ENCODE measurements at places on chromosomes 5 and 9.

GRCh38 chr9:136220017-136220729 is 15.2 kb upstream of the LHX3 start:
- DNase-seq = peak; percentile 38

DNA sequence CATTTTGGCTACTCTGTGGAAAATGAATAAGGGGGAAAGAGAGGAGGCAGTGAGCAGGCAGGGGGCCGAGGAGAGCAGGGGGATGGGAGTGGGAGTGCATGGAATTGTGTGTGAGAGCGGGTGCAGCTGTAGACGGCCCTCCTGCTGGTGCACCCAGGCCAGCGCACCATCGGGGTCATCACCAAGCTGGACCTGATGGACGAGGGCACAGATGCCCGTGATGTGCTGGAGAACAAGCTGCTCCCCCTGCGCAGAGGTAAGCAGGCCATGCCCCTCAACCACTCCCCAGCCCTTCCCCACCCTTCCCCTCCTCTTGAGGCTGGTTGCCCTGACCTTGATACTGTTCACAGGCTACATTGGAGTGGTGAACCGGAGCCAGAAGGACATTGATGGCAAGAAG is 16.7 kb downstream of the DNM1 start:
- DNase-seq = no peak

DNA sequence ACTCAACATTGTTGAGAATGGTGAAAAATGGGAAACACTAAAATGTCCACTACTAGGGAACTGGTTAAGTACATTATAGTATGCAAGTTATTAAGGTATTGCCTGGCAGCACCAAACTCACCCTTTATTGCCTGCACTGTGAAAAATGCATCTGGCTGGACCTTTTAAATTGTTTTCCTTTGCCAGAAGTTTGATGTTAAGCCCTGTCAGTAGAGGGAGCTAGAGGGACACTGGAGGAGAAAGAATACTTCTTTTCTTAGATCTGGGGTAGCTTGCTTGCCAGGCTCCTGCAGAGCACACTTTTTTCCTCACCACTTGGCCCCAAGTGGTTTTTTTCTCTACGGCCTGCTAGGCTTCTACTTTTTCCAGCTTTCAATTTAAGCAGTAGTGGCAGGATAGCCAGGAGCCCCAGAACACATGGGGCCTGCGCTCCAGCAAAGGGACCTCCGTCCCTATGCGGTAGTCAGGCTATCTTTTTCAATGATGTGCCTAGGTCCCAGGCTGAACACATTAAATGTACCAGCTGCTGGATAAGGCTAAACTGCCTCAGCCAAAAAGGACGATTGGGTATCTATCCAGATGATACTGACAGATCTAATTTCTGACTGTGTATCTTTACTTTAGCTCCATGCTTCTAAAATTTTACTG is 8.0 kb upstream of the HABP4 start:
- no peak for DNase-seq

DNA sequence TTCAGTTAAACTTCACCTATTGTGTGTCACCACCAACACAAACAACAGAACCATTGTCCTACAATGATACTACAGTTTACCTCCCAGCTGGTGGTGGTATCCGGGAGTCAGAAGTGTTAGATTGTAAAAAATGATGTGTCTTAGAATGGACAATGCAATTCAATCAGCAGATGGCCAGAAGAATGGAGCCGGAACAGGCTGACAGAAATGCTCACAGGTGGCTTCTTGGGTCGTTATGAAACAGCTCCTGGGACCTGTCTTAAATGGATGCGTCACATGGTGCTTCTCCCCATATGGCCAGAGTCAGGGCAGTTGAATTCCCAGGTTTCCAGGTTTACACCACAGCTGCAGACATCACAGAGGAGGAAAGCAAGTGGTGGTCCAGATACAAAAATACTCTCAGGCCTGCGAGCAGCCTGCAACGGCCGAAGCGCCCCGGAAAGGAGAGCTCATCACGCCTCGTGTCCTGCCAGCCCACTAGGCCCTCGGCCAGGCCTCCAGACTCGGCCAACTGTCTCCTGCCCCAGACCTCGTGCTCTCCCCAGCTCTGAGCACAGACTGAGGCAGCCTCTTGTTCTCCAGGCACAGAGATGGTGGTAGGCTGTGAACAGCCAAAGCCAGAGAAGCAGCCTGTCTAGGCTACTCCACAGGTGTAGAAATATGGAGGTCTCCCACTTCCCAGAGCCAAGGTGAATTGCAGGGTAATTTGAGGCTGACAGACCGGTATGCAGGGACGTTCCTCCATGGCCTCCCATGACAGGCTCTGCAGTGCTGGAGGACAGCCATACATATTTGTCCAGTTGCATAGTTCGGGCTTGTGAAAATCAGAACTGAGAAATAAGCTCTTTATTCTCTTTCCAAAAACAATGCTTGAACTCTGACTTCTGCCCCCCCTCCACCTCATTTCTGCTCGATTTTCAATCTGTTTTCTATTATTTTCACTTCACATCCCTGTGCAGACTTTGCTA is 98.5 kb upstream of the SPATA31C2 start:
- DNase-seq = no peak

- no peak for DNase-seq
Measured at GRCh38 chr9:16575986-16576245, 294.6 kb downstream of the BNC2 start.

GRCh38 chr9:5326893-5327548 is 12.7 kb downstream of the RLN1 start:
- no peak for DNase-seq

- no peak for DNase-seq
Measured at GRCh38 chr5:104128348-104128747, 565.8 kb upstream of the NUDT12 start.

GRCh38 chr5:22643356-22643755 is 209.8 kb downstream of the CDH12 start:
- DNase-seq = no peak

DNA sequence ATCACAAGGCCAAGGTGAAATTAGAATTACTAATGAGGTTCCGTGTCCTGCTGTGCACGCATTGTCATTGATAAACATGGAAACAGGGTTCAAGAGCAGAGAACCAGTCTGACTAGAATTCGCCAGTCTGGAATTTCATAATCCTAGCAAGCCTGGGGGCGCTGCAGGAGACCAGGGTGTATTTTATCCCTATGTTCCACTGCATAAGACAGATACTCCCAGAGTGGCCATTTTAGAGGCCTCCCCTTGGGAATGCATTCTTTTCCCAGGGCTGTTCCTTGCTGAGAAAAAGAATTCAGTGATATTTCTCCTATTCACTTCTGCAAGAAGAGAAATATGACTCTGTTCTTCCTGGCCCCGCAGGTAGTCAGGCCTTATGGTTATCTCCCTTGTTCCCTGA is 1387.7 kb downstream of the MAT2B start:
- DNase-seq = no peak

- DNase-seq = no peak
Measured at GRCh38 chr9:95978106-95978505, 102.6 kb downstream of the ERCC6L2 start.

- no peak for DNase-seq
Measured at GRCh38 chr5:11302663-11303062, 541.6 kb upstream of the DAP start.

DNA sequence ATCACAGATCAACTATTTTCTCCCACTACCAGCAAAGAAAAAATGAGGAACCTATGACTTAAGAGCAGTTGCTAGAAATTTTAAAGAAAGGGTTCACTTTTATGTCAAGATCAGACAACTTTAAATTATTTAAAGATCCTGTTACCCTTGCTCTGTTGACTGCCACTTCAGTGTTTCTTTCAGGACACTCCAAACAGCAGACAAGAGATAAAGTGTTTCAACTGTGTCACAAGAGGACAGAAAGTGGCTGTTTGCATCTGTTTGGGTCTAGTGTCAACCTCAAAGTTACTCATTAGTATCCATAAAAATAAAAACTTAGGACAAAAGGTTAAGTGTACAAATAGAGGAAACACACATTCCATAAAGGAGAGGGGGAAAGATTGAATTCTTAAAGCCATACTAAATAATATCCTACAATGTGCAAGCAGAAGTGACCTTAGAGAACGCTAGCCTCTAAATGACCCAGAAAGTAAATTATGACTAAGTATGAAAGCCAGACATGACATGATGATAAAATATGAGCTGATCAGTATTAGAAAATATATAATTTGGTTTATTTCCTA is 24.9 kb downstream of the HMGCS1 start:
- DNase-seq = no peak

DNA sequence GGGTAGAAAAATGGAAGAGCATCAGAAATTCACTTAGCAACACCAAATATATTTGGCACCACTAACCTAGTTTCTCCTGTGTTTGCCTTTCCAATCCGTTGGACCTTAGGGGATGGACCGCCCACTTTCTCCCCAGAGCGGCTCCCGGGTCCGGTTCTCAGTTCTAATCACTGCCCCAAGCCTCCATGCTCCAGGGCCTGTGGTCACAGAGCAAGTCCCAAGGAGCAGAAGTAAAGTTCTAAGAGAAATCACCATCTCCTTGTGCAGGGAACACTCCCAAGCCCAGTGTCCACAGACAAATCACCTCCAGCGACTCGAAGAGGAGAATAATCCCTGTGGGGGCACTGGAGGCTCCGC is 728 bp upstream of the SLC1A1 start:
- no peak for DNase-seq

DNA sequence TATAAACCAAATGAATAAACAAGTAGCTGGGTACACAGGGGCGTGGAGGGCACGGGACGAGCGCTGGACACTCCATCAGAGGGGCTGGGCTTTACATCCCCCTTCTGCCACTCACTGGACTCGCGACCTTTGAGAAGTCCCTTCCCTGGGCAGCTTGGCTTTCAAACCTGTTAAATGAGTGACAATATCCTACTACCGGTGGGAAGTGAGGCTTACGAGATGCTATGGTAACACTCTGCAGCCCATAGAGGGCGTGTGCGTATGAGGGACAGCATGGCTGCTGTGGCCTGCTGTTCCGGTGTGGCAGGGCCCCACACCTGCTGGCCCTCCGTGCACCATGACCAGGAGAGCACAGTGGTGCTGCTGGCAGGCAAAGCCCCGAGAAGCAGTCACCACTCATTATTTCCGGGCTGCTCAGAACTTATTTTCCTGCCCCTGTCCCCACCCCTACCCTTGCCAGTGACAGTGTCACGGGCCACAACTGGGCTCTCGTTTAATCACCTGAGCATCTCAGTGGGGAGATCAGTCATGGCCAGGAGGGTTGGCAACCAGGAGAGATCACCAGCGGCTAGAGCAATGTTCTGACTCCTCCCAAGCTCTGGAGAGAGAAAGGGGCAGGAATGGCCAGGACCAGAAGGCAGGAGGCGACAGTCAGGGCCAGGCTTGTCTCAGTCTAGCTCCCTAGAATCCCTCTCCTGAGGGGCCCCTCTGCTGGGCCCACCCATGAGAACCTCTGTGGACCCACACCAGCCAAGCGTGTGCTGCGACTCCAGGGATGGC is 10.5 kb downstream of the CLTB start:
- no peak for DNase-seq

DNA sequence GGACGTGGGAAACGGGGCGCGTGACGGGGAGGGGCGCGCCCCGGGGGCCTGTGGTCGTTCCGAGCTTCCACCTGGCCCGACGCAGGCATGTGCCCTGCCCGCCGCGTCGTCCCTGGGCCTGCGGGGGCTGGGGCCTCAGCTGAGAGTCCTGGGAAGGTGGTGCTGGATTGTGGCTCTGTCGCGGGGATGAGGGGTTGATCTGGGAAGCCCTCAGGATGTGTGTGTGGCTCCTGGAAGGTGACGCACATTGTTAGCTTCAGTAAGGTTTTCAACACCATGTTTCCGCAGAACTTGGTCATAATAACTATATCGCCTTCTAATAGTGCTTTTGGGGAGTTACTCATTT is 589.1 kb downstream of the MTRR start:
- DNase-seq = no peak

DNA sequence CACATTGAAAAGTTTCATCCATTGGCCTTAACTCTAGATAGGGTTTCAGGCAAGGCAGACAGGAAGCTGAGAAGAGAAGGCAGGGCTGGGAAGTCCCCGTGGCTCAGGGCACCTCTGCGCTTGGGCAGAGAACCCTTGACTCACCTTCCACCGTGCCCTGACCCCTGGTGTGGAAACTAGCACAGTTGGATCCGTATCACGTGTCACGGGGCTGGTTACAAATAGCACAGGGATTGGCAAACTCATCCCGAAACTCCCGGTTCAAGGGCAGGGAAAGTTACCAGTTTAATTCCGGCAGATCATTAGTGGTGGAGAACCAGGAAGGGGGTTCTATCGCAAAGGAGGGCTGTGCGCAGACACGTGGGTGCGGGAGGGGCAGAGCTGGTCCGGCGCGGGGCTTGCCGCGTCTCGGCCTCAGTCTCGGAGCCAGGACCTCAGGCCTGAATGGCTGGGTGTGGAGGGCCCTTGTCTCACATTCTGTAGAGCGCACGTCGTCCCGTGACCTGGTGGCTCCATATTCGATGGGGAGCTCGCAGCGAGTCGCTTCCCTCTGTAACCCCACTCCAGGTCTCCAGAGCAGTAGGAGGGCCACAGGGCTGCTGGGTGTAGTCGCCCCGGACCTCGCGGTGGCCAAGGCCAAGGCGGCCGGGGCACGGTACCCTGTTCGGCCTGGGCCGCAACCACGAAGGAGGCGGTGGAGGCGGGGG is 771 bp upstream of the TMEM171 start:
- DNase-seq = no peak

DNA sequence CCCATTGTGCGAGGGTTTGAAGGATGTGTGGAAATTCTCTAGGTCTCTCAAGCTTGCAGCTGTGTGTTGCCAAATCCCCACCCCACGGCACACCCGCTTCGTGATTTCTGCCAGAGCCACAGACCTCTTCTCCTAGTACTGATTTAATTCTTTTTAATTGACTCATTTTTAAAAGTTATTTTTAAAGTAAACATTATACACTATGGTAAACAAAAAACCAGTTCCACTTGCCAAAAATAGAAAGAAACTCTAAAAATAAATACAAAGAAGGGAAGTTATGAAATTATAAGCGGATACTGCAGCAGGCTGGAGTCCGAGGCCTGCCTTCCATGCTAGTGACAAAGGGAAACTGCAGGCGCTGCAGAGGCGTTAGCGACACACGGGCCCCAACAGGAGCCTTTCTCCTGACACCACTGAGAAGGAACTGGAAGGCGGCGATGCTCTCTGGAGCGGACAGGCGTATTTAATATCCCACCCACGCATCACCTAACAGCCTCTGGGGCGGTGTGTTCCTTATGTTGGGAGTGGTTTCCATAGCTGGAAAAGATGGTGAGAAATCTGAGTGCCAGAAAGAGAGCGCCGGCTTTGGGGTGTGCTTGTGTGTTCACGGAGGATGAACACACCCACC is 122.5 kb downstream of the COL23A1 start:
- DNase-seq = no peak

DNA sequence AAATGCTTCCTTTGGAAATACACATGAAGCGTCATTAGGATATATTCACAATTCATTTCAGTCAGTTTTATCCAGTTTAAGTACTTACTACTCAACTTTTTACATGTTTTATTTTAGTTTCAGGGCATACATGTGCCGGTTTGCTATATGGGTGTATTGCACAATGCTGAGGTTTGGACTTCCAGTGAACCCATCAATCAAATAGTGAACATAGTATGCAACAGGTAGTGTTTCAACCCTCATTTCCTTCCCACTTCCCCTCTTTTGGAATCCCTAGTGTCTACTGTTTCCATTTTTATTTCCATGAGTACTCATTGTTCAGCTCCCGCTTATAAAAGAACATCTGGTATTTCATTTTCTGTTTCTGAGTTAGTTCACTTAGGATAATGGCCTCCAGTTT is 74.7 kb downstream of the TMEM161B start:
- no peak for DNase-seq

GRCh38 chr5:16934677-16935153 is 1.4 kb downstream of the MYO10 start:
- DNase-seq = no peak
